ENCODE measurements at places on chromosomes 12 and 14. TPM values are rescaled to one million over a fixed set of nuclear protein-coding genes. Genes with fewer than 3 reads are reported as not detected.
A peak's percentile ranks its signal among the peaks of the same experiment; 100 is the strongest.

- H3K27ac ChIP-seq = no peak overlapping the region
- no peaks in the 10 kb centered on the region for H3K36me3 ChIP-seq
- H3K4me1 ChIP-seq = peaks cover 9% of the 10 kb centered on the region
Observed at GRCh38 chr14:102779574-102780315, 2.5 kb downstream of the TRAF3 start.

- no peaks in the 10 kb centered on the region for H3K36me3 ChIP-seq
- no peak overlapping the region for H3K4me3 ChIP-seq
- peaks cover 3% of the 10 kb centered on the region for H3K4me1 ChIP-seq
- peak; percentile 66 for DNase-seq
- no peak overlapping the region for H3K27ac ChIP-seq
Observed at GRCh38 chr12:74111688-74112360, 425.8 kb upstream of the ATXN7L3B start.

DNA sequence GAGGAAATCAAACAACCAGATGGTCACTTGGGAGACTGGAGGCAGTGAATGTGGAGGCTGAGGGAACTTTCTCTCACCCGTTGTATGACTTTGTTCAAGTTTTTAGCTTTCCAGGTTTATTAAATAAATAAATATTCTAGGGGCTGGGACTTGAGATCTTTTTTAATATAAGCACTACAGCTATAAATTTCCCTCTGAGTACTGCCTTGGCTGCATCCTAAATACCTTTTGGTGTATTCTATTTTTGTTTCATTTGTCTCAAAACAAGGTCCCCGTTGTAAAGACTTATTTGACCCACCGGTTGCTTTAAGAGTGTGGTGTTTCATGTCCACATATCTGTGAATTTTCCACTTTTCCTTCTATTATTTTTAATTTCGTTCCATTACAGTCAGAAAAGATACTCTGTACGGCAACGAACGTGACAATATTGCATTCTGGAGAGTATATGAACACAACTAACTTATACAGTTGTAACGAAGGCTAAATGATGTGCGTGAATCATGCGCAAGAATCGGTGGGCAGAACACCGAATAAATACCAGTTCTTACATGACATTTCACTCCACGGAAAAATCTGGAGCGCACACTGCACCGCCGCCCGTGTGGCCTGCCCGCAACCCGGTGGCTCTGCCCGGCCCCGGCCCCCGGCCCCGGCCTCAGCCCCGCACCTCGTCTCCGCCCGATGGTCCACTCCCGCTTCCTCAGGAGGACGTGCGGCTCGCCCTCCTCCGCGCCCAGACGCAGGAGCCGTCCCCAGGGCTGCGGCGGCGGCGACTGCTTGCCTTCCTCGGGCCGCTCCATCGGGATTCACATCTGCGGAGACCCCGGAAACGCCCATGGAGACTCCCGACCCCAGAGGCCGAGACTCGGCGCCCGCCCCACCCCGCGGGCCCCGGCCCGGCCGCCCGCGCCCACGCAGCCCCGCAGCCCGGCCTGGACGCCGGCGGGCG lies 602 bp downstream of the CHFR start:
- peaks cover 26% of the 10 kb centered on the region for H3K36me3 ChIP-seq
- H3K4me3 ChIP-seq = peak overlapping the region; percentile 90
- peaks cover 12% of the 10 kb centered on the region for H3K4me1 ChIP-seq
- peak overlapping the region; percentile 63 for H3K27ac ChIP-seq

DNA sequence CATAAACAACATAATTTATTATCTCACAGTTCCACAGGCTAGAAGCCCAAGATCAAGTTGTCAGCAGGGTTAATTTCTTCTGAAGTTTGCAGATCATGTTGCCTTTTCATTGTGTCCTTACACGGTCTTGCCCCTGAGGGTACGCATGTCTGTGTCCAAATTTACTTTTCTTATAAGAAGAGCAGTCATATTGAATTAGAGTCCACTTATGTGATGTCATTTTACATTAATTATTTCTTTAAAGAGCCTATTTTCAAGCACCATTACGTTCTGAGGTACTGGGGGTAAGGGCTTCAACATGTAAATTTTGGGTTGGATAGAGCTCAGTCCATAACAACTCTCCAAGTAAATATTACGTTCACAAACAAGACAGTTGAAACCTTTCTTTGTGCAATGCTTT lies 236.6 kb upstream of the OR4E1 start:
- H3K4me3 ChIP-seq = no peak overlapping the region
- peaks cover 4% of the 10 kb centered on the region for H3K27me3 ChIP-seq
- H3K27ac ChIP-seq = no peak overlapping the region
- DNase-seq = no peak

GRCh38 chr12:19608039-19608438 lies 168.7 kb downstream of the AEBP2 start:
- H3K4me1 ChIP-seq = peaks cover 4% of the 10 kb centered on the region
- H3K27ac ChIP-seq = no peak overlapping the region
- no peak for DNase-seq
- no peak overlapping the region for H3K4me3 ChIP-seq

DNA sequence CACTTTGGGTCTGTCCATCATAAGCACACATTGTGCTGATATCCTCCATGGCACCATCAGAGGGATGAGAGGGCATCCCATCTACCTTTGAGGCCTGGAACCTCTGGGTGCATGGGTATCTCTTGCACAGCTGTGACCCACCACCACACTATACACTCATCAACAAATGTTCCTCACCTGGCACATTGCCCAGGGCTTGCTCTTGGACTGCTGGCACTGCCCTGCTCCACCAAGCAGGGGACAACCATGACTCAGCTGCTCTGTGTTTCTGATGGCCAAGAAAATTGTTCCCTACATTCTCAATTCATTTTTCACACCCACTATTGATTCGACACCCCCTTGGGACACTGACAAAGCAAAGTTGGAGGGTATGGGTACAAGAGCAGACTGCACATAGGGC lies 155.5 kb downstream of the PTPRO start:
- no peak overlapping the region for H3K4me3 ChIP-seq
- H3K36me3 ChIP-seq = no peaks in the 10 kb centered on the region
- no peaks in the 10 kb centered on the region for H3K27me3 ChIP-seq
- H3K4me1 ChIP-seq = no peaks in the 10 kb centered on the region

- no peak overlapping the region for H3K4me3 ChIP-seq
- no peak for DNase-seq
- H3K36me3 ChIP-seq = no peaks in the 10 kb centered on the region
- peaks cover 6% of the 10 kb centered on the region for H3K27me3 ChIP-seq
- no peak overlapping the region for H3K27ac ChIP-seq
- H3K4me1 ChIP-seq = peaks cover 14% of the 10 kb centered on the region
Observed at GRCh38 chr14:74641601-74642391, 29.8 kb upstream of the LTBP2 start.

GRCh38 chr12:103647267-103647666 lies 60.2 kb downstream of the STAB2 start:
- no peak overlapping the region for H3K27ac ChIP-seq
- no peak for DNase-seq
- H3K4me3 ChIP-seq = no peak overlapping the region
- no peaks in the 10 kb centered on the region for H3K27me3 ChIP-seq
- H3K4me1 ChIP-seq = no peaks in the 10 kb centered on the region
- H3K36me3 ChIP-seq = no peaks in the 10 kb centered on the region

GRCh38 chr12:32493282-32493681 lies 93.9 kb downstream of the FGD4 start:
- peaks cover 4% of the 10 kb centered on the region for H3K4me1 ChIP-seq
- H3K27me3 ChIP-seq = no peaks in the 10 kb centered on the region
- H3K27ac ChIP-seq = no peak overlapping the region
- no peak for DNase-seq
- no peaks in the 10 kb centered on the region for H3K36me3 ChIP-seq
- H3K4me3 ChIP-seq = no peak overlapping the region

GRCh38 chr14:52801014-52801712 lies 9.8 kb upstream of the GNPNAT1 start:
- DNase-seq = no peak

Gene AKAP5
- total RNA-seq = 6.1 TPM

Gene FAR2
- 104 TPM for total RNA-seq

Gene TMEM30B
- total RNA-seq = 0.15 TPM

Gene INHBE
- not detected for total RNA-seq

Gene CMKLR1
- total RNA-seq = 0.51 TPM

Gene GRIP1
- total RNA-seq = 36.2 TPM

Gene ZC2HC1C
- 1.6 TPM for total RNA-seq

Gene VASH1
- total RNA-seq = 166 TPM

Gene SERPINA3
- not detected for total RNA-seq

Measured in endothelial cell (in vitro differentiated cells).